Naive B cell (primary cell): ENCODE measurements at places on chromosomes 1 and 21.

GRCh38 chr1:77636864-77637263 lies 45.6 kb downstream of the ZZZ3 start:
- no peaks in the 10 kb centered on the region for H3K27me3 ChIP-seq
- no peaks in the 10 kb centered on the region for H3K4me1 ChIP-seq
- H3K27ac ChIP-seq, result no peak overlapping the region
- no peak overlapping the region for H3K4me3 ChIP-seq

- H3K4me3 ChIP-seq, result no peak overlapping the region
- H3K36me3 ChIP-seq, result no peaks in the 10 kb centered on the region
- DNase-seq, result no peak
- H3K27me3 ChIP-seq, result no peaks in the 10 kb centered on the region
Observed at GRCh38 chr1:55726994-55727393, 511.8 kb upstream of the USP24 start.

DNA sequence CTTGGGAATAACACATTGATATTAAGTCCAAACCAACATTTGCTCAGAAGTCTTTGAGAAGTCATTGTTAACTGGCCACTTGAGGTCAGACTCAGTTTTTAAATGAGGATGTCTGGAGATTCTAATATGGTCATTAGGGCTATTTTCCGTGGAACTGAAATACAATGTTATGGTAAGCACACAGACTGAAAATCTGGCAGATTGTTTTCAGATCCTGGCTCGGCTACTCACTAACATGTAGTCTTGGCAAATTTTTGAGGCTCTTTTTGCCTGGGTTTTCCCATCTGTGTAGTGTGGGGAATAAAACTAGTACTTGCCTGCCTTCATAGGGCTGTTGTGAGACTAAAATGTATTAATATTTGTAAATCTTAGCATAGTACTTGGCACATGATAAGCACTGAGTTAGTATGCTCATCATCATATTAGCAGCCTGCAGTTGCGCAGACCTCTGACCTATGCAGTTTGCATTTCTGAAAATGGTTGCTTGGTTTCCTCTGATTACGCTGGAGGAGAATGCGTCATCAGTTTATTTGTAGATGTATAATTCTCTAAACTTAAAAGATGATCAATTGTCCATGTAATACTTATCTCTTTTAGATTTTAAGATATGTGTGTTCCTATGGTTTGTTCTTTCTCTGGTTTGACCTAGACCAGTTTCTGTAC lies 100.8 kb downstream of the C1orf21 start:
- no peak overlapping the region for H3K4me3 ChIP-seq
- no peak overlapping the region for H3K27ac ChIP-seq
- H3K27me3 ChIP-seq, result no peaks in the 10 kb centered on the region
- peaks cover 5% of the 10 kb centered on the region for H3K4me1 ChIP-seq
- no peak for DNase-seq

GRCh38 chr1:36207339-36207738 lies 16.9 kb upstream of the THRAP3 start:
- H3K27ac ChIP-seq, result no peak overlapping the region
- no peaks in the 10 kb centered on the region for H3K36me3 ChIP-seq
- H3K4me3 ChIP-seq, result no peak overlapping the region
- peaks cover 6% of the 10 kb centered on the region for H3K4me1 ChIP-seq

GRCh38 chr1:55021942-55022546 lies 17.3 kb upstream of the PCSK9 start:
- H3K36me3 ChIP-seq, result no peaks in the 10 kb centered on the region
- DNase-seq, result peak; percentile 17
- no peak overlapping the region for H3K4me3 ChIP-seq
- no peak overlapping the region for H3K27ac ChIP-seq
- peaks cover 54% of the 10 kb centered on the region for H3K27me3 ChIP-seq

- no peaks in the 10 kb centered on the region for H3K27me3 ChIP-seq
- H3K36me3 ChIP-seq, result no peaks in the 10 kb centered on the region
- H3K27ac ChIP-seq, result no peak overlapping the region
- peak overlapping the region; percentile 90 for H3K4me3 ChIP-seq
Observed at GRCh38 chr1:233328142-233328921, 808 bp downstream of the MAP3K21 start.

- H3K27me3 ChIP-seq, result no peaks in the 10 kb centered on the region
- DNase-seq, result no peak
- peaks cover 29% of the 10 kb centered on the region for H3K4me1 ChIP-seq
- H3K27ac ChIP-seq, result no peak overlapping the region
Observed at GRCh38 chr21:24899138-24899537, 708.1 kb downstream of the MRPL39 start.
